Activated CD4-positive, alpha-beta T cell treated with anti-CD3 and anti-CD28 coated beads for 1 hour (primary cell): ENCODE measurements at places on chromosomes 2 and 18.

DNA sequence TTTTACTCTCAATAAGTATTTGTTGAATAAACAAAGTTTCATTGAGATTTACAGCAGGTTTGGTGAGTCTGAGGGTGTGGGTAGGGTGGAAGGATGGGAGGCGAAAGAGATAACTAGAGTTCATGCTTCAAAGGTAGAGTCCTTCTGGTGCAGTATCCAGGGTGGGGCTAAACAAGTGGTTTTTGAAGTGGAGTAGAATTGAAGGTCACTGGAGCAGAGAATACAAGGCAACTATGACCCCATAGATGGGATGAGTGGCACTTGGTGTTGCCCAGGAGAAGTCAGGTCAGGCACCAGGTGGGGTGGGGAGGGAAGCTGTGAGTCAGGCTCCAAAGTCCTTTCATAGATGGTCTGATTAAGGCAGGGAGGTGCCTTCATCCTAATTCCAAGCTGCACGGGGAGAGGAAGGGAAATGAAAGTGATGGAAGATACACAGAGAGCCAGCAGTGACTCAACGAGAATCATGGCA is 6.6 kb upstream of the CAB39 start:
- no peak for DNase-seq

DNA sequence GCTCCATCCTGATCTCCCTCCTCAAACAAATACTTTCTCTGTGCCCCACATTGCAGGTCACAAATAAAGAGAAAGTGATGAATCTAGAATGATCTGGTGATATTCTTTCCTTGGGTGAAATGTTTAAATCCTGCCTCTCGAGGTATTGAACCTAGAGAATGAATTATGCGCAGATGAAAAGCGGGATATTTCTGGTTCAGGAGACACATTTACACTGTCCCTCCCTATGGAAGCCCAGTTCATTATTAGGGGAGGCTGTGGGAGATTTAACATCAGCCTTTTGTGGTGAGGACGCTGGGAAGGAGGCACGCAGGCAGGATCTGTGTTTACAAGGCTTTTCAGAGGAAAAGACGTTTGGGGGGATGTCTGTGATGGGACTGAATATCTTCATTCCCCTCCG is 20.6 kb downstream of the MAPRE2 start:
- DNase-seq = no peak

DNA sequence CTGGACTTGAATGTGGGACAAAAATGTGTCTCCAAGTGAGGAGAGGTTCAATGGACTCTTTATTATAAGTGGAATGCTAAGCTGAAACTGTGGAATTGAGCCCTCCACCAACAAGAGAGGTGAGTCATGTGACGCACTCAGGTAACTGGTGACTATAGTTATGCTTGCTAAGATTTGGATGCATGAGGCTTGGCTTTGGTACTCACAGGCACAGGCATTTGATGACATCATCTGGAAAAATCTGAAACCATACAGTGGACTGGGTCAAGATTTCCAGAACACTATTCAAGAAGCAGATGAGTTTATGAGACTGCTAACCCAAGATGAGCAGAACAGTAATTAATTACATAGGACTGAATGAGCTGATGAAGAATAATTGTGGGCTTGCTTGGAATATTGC is 15.7 kb upstream of the SULT1C3 start:
- DNase-seq = no peak

DNA sequence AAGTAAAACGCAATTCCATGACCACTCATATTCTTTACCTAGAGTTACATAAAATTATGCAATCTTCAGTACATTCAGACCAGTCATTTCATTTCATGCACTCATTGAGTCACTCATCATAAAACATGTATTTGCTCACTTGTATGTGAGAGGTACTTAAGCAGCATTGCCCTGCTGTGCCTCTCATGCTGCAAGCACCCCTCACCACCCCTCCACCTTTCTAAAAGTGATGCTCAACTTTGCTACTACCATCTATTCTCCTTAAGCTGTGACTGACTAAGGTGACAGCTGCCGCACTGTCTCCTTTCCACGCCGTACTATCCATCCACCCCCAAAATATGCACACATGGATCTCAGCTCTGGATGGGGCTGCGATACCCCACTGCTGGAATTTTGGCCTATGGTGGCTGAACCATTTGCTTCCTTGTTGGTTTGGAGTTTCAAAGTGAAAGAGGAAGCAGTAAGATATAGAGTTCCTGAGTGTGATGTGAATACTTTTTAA is 7.2 kb downstream of the ARHGAP25 start:
- no peak for DNase-seq

- DNase-seq = no peak
These were observed 805 bp downstream of the CIDEA start for GRCh38 chr18:12254820-12255511.

- no peak for DNase-seq
These were observed 10.2 kb upstream of the PTPN4 start for GRCh38 chr2:119749477-119750012.

DNA sequence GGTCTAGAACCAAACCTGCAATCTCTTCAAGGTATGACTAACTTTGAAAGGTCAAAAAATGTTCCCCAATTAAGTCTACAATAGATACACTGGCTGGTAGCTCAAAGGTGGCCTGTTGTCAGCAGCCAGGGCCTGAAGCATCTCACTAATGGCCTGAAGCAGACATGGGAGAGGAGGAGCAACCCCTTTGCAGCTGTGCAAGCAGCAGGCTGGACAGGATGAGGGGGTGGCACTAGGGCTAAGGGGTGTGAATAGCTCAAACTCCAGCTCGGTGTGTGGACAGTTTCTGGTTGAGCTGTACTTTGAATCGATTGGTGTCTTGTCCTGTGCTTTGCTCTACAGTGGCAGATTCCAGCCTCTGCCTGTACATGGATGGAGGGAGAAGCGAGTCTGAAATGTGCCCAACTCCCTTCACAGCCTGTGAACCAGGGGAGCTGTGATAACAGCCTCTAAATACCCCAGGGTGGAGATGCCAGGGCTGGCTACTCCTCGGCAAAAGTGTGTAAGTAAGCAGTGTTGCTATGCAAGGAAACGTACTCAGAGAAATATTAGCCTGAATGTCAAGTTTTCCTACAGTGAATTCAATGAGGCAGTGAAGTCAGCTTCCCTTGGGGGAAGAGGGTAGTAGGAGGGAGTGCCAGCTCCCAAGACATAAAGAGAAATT is 34.7 kb upstream of the DTNB start:
- no peak for DNase-seq
